Ecto neural progenitor cell (in vitro differentiated cells): ENCODE measurements at places on chromosomes 12 and 14.

- no peak for DNase-seq
Measured at GRCh38 chr12:176321-177181, 37.4 kb downstream of the SLC6A12 start.

GRCh38 chr14:54582334-54582733, 15.4 kb downstream of the SAMD4A start:
- DNase-seq, result no peak

DNA sequence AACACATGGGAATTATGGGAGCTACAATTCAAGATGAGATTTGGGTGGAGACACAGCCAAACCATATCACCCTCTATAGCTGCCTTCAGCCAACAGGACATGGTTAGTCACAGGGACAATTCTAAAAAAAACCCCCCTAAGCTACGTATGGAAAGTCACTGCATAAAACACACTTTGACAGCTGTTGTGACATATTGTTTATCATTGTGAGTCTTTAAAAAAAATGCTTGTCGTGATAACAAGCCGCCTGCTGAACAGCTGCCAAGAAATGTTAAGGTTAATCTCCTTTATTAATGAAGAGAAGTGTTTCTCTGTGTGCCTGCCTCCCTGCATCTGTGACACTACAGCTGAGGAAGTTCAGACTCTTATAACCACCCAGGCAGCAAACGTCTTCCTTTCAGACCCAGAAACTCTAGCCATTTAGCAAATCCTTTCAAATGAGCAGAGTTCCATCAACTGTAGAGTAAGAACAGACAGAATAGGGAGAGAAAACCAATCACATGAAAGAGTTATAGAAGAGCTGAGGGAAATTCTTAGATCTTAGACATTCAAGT, 1459.6 kb upstream of the TMEM132C start:
- no peak for DNase-seq

- peak; percentile 60 for DNase-seq
Measured at GRCh38 chr14:95935228-95935822, 58.7 kb downstream of the TUNAR start.

- DNase-seq, result no peak
Measured at GRCh38 chr14:103916636-103917262, 11.5 kb upstream of the TDRD9 start.

DNA sequence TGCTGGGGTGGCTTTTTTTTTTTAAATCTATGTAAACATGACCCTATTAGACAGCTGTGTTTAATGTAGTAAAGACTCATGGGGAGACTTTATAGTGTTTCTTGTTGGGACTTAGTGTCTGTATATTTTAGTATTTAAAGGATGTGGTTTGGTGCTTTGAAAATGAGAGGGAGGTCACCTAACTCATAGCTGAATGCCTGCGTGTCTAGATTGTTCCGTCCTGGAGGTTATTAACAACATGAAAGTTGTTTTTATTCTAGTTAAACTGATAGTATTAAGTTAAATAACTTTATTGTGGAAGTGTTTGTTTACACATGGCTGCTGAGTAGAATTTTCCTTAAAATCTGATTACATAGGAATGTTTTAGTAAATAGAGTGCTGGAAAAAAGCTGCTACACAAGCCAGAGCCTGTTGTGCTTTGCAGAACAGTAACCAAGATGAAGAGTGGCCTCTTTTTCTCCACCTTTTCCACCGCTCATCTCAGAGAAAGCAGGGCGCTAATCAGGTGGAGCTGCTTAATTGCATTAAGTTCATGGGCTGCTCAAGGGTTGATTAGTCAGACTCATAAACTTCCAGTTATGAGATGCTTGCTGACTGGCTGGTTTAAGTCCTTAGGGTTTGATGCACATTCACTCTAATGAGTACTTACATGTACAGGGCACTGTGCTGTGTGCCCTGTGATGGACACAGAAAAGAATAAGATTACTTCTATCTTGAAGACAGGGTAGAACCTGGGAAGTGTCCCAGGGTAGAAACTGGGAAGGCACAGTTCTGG, 62.7 kb downstream of the FBXO34 start:
- DNase-seq, result no peak

- no peak for DNase-seq
Measured at GRCh38 chr12:64560396-64561301, 49.6 kb upstream of the RASSF3 start.

- DNase-seq, result peak; percentile 60
Measured at GRCh38 chr12:583251-583869, 79.9 kb downstream of the NINJ2 start.
